Hepatocyte (in vitro differentiated cells): ENCODE measurements at places on chromosomes 5 and 9. TPM values are rescaled to one million over a fixed set of nuclear protein-coding genes. Genes with fewer than 3 reads are reported as not detected.

DNA sequence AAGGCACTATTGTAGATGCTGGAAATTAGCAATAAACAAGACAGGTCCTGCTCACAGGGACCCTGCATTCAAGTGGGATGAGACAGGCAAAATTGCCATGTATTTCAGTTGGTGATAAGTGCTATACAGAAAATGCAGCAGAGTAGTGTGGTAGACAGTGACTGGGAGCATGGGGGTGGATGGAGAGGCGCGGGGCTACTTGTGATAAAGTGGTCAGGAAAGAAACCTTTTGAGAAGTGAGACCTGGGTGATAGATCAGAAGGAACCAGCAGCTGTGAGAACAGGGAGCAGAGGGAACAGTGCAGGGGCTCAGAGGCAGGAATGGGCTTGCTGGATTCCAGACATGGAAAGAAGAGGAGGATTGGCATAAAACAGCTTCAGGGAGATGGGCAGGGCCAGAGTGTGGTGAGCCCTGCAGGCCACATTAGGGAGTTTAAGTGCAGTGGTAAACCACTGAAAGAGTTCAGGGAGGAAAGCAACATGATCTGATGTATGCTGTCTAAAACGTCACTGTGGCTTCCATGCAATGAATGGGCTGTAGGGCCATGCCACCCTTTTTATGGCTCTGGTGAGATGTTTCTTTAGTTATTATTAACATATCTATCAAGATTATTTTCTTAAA lies 7.3 kb downstream of the CRHBP start:
- no peak for DNase-seq

GRCh38 chr5:76524868-76525267 lies 98.3 kb downstream of the F2RL2 start:
- no peak for DNase-seq

DNA sequence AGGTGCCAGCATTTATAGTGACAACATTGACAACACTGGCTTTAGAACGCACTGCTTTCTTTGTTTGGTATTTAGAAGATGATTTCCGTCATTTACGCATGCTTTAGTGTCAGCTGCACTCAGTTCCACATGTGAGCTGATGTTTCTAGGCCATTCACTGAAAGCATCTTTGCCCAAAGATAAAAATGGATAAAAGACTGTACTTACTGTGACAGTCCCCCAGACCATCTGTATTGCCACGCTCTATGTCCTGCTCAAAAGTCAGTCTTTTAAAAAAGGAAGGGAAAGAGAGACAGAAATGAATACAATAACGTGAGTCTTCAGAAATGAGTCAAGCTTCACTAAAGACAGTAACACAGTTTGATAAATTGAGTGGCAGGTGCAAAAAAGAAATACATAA lies 99.3 kb downstream of the SEMA6A start:
- DNase-seq = no peak

DNA sequence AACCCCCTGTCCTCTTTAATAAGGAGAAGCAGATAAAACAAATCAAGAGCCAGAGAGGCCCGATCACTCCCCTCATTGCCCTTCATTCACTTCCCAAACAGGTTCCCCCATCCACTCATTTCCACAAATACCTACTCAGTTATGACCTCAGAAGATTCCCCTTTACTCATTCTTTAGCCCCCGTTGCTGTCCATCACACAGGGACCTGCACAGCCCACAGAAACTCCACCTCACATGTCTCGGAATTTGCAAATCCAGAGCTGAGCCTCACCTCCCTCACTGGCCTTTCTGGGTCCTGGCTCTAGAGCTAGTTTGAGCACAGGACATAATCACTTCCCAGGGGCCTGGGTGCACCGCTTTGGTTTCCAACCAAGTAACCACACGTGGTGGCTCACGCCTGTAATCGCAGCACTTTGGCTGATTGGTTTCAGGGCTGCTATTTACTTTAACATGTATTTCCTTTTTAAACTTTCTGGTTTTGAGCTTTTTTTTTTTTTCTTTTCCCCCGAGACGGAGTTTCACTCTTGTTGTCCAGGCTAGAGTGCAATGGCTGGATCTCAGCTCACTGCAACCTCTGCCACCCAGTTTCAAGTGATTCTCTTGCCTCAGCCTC lies 17.8 kb downstream of the ATP6V0E1 start:
- DNase-seq = no peak

DNA sequence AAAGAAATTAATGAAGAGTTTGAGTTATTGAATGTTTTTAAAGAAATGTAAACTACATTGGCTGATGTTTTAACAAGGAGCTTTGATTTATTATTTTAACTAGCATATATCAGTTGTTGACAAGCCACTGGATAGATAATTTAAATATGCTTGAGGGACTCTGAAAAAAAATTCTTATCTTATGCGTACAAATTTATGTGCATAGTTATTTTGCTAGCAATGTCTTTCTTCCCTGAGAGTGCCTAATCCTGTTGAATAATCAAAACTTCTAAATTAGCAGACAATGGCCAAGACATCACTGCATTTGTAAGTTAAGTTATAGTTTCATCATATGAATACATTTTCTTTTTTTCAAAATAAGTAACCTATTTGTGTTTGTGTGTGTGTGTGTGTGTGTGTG lies 342.3 kb downstream of the MED10 start:
- no peak for DNase-seq

- DNase-seq = no peak
These were observed 81.3 kb downstream of the OSTF1 start for GRCh38 chr9:75169623-75170022.

DNA sequence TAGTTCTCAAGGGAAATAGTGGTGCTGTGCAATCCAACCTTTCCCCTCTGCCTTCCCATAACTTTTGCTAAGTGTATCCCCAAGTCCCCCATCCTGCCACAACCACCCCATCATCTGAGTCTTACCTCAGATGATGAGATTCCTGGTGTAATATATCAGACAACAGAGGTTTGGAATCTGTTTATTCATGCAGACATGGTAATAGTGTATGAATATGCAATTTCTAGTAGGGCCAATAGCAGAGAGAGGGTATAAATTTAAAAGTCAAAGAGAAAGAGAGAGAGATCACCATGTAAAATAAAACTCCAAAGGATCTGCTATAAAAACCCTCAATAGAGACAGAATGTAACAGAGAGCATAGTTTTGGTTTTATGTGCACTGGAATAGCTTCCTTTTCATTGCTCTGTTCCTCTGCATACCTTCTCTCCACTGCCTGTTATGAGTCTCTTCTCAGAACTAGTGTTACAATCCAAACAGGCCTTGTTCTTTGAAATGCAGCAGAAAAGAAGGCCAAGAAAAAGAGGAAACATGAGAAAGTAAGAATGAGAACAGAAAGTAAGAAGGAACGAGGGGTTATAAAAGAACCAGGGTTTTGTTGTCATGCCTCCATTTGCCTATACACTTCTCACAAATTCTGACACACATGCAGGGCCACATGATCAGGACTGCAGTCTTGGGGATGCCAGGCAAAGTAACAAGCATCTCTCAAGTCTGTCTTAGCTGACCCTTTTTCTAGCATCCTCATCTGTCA lies 278.0 kb downstream of the CETN3 start:
- DNase-seq = no peak

GRCh38 chr5:55231029-55231918 lies 2.1 kb downstream of the CCNO start:
- DNase-seq = peak; percentile 34

GRCh38 chr5:113187906-113188305 lies 211.3 kb downstream of the DCP2 start:
- DNase-seq = no peak

GRCh38 chr9:7173139-7173538 lies 415.4 kb downstream of the KDM4C start:
- no peak for DNase-seq

- no peak for DNase-seq
These were observed 19.1 kb upstream of the SH3PXD2B start for GRCh38 chr5:172473427-172473826.

GRCh38 chr9:15824310-15824709 lies 271.5 kb downstream of the CCDC171 start:
- DNase-seq = no peak

The ARL14EPL gene
- total RNA-seq = 0.07 TPM in 1 of 2 replicates, not detected in the other

GRCh38 chr5:91361790-91362189 lies 21.3 kb downstream of the ARRDC3 start:
- no peak for DNase-seq

The PPP3R2 gene
- not detected in 2 replicates for total RNA-seq

- DNase-seq = no peak
These were observed 6.6 kb downstream of the DHX29 start for GRCh38 chr5:55300890-55301289.

- peak; percentile 93 for DNase-seq
These were observed 27.9 kb upstream of the GOLM1 start for GRCh38 chr9:86126998-86127972.

GRCh38 chr5:2746561-2747032 lies 4.9 kb downstream of the IRX2 start:
- no peak for DNase-seq

GRCh38 chr5:372556-372995 lies 51.1 kb downstream of the AHRR start:
- DNase-seq = no peak

GRCh38 chr9:124818431-124819281 lies 34.6 kb upstream of the WDR38 start:
- DNase-seq = peak; percentile 69

GRCh38 chr5:139575313-139575646 lies 14.1 kb downstream of the UBE2D2 start:
- no peak for DNase-seq

The BTNL3 gene
- total RNA-seq = 25.9 and 31.3 TPM in 2 replicates

- DNase-seq = peak; percentile 12
These were observed 83.9 kb downstream of the RIC1 start for GRCh38 chr9:5712651-5713390.

DNA sequence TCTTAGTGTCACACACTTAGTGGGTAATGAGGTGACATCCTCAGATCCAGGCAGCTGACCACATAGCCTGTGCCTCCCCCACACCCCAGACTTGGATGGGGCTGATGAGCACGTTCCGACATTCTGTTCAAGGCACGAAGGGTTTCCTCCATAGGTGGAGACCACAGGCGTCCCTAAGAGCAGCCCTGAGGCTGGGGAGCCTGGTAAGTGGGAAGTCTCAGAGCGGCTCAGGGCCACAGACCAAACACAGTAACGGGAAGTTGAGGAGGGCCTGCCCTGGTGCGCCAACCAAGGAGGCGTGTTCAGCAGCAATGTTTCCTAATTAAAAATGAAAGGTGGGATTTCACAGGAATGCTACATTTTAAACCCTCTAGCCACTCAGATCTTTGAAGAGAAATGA lies 102.3 kb upstream of the PHYKPL start:
- DNase-seq = no peak

DNA sequence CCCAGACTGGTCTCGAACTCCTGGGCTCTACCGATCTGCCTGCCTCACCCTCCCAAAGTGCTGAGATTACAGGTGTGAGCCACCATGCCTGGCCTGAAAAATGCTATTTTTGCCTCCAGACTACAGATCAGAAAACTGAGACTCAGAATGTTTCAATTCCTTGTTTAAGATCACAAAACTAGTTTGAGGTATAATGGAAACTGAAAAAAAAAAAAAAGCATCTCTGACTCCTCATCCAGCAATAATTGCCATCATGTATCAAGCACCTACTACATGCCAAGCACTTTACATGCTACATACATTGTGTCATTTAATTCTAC lies 35.6 kb downstream of the PLAC8L1 start:
- DNase-seq = no peak

DNA sequence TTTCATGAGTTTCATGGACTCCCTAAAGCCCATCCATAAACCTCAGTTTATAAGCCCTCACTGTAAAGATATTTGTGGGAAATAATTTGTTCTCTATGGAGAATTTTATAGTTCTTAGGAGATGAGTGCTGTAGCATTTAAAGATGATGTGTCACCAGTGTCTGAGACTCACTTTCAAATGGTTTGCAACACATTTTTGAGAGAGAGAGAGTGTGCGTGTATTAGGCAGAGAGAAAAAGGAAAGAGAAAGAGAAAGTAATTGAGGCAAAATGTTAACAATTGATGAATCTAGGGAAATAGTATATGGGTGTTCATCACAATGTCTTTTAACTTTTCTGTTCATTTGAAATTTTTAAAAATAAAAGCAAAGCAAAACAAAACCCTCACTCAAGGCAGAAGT lies 479.0 kb downstream of the ZSWIM6 start:
- DNase-seq = no peak

GRCh38 chr9:129344641-129345495 lies 166.8 kb upstream of the IER5L start:
- DNase-seq = no peak

GRCh38 chr9:11595756-11596155 lies 983.0 kb upstream of the PTPRD start:
- DNase-seq = no peak

DNA sequence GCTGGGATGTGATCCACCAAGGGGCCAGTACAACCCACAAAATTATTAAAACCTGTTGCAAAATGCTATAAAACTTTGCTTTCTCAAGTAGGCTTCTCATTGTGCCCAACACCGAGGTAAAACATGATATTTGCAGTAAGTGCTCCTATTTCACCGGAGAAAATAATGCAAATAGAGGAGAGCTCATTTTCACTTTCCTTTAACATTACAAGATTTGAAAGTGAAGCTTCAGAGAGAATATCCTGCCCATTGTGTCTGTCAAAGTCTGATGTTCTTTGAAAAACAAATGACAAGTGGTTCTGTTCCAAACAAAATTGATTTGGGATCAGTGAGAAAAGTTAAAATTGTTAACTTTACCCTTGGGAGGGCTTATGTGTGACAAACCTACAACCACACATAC lies 287.1 kb downstream of the KCNN2 start:
- no peak for DNase-seq

DNA sequence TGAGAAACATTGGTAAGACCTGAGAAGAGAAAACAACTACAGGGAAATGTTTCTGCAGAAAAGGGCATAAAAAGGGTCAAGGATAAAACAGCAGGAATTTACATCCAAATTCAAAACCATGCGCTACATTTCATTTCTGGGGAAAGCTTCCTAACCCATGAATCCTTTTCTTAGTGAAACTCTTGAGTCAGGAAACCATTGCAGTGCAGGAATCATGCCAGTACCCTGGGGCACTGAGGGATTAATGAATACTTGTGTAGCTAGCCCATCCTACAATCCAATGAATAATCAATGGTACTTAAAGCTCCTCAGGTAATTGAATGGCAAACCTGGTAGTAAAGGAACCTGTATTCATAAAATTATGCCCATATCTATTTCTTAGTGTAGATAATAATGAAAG lies 580.5 kb downstream of the TLE1 start:
- no peak for DNase-seq

DNA sequence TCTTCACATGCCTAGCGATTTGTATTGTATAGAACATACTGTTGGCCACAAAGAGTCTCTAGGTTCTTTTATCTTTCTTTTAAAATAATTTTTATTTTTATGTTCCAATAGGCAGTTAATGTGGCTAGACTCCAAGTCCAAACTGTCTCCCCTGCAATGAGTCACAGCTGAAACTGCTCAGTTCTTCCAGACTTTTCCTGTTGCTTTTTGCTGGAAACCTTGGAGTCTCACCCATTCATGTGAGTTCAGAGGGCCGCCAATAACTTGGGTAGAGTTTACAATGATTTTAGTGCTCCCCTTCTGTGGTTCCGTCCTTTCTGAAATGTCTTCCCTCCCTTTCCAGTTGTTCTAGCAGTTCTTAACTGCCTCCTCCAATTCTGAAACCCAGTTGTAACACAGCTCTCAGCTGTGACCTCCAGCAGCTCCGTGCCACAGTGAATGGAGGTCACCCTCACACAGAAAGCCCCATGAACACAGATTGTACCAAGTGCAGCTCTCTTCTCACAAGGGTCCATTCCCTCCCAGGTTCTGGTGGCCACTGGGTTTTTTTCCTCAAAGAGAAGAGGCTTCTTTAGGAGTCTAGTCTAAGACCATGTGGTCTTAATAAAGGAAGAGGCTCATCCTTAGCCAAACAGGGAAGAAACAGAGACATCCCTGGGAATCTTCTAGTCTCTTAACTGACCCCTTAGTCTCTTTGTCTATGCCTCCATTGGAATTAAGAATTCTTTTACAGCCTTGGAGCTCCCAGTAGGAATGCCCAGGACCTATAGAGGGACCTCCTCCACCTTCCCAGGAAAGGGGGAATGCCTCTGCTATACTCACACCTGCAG lies 198.5 kb downstream of the SPOCK1 start:
- DNase-seq = no peak
